ENCODE measurements at places on chromosomes 5 and 9.

- DNase-seq, result no peak
Observed at GRCh38 chr9:137369061-137369787, 53.7 kb downstream of the EXD3 start.

- no peak for DNase-seq
Observed at GRCh38 chr9:99216073-99216472, 5.7 kb downstream of the ALG2 start.

GRCh38 chr9:128992995-128993394 is 35.1 kb downstream of the SH3GLB2 start:
- no peak for DNase-seq

GRCh38 chr5:107302441-107302840 is 368.3 kb downstream of the EFNA5 start:
- DNase-seq, result no peak

DNA sequence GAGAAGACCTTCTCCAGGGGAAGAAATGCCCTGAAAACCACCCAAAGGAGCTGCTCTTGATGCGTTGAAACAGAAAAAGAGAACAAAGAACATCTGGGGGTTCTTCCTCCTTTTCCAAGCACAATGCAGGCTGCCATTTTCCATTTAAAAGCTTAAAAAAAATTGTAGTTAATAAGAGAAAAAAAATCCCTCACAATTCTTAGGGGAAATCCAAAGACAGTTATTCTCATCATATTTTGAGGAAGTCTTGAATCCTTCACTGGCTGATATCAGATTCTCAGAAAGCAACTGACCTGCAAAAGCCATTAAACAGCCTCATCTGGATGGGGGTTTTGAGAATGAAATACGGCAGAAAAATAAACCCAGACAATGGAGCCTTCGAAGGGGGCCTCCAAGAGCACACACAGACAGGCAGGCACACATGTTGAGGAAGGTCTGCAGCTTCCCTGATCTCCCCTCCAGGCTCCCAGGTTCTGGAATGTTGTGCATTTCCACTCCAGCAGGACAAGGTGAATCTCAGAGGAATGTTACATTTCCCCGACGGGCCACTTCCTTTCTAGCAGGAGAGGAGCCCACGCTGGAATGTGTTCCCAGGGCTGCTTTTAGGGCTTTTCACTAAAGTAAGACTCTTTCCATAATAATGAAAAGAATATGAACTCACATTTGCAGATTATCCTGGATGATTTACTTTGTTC is 159.4 kb upstream of the S1PR3 start:
- no peak for DNase-seq

GRCh38 chr5:163613150-163613442 is 107.7 kb downstream of the MAT2B start:
- DNase-seq, result no peak

- no peak for DNase-seq
Observed at GRCh38 chr5:74392711-74393351, 247.7 kb downstream of the ENC1 start.

DNA sequence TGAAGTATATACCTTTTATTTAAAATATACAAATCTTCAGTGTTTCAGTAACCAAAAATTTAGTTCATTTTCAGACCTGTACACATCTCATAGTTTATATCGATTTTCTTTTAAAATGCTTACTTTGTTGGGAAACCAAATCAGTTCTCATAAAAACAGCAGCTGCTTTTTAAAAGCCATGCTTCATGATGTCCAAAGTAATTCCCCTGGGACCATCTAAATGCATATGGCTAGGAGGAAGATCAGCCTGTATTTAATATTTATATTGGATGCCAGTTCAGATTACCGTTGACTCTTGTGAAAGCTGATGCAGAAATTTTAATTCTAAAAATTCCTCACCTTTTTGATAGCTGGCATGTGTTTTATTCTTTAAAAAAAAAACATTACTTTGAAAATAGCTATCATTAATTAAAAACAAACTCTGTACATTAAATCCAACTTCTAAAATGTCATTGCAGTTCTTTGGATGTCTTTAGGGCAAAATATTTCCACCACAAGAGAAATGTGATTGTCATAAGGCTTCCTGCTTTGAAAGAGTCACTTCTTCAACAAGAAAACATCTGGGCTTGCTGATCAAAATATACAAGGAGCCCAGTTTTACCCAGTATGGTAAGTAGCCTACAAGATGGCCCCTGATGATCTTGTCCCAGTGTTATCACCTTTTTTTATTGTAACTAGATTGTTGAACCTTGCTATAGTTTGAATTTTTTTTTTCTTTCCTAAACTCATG is 1242.9 kb upstream of the CDH6 start:
- DNase-seq, result no peak

- DNase-seq, result no peak
Observed at GRCh38 chr5:60679816-60680215, 20.1 kb downstream of the DEPDC1B start.

DNA sequence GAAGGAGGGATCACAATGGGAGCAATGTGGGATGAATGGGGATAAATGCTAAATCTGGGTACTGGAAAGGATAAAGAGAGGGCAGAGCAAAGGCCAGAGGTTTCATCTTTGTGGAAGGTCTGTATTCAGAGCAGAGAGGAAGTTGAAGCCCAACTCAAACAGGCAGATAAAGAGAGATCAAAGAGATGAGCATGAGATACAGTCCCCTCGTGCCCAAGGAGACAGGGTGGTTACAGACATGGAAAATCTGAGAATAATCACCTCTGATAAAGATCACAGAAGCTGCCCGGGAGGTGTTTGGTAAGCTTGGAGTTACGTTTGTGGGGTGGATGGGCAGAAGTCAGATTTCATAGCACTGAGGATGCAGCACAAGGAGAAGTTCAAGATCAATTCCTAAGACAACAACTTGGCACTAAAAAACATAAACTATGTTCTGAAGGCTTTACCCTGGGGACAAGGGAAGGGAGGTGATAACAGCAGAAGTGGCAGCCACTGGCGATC is 459 bp upstream of the ERAP2 start:
- DNase-seq, result no peak

DNA sequence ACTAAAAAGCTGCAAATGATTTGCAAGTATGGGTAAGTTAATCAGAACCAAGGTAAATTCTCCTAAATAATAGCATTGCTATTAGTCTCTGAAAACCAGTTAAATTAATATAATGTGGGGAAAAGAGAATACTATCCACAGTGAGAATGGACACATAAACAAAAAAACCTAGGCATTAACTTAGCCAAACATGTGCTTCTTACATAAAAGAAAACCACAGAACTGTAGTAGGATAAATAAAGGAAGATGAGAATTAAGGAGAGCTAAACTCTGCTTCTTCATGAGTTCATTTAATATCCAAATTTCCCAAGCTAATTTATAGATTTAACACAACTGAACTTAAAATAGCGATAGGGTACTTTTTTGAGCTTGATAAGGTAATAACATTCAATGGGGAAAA is 31.8 kb downstream of the ABCA1 start:
- DNase-seq, result no peak

- DNase-seq, result no peak
Observed at GRCh38 chr5:88805151-88805784, 77.7 kb downstream of the MEF2C start.

DNA sequence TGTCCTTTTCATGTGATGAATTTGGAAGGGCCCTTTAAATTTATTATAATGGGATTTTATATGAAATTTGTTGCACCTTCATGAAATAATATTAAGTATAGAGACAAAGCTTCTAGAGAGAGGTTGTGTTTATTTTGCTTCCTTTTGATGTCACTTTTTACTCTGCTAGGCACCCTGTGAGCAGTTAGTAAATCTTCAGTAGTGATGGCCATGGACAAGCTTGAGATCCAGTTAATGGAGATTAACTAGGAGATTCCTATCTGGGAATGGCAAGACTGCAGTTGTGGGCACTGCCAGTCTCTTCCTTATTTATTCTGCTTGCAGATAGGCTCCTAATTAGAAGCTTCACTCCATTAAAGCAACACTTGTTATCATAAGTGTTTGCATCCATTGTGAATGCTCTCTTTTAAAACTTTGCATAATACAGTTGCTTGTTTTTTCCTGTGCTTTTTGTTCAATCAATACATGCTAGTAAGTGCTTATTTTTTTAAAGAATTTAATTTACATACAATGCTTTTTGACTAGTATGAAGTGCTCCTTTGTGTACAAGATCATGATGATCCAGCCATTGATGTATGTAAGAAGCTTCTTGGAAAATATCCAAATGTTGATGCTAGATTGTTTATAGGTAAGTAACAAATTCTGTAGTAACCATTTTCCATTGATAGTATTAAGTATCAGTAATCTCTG is 25.9 kb downstream of the UGCG start:
- DNase-seq, result no peak

DNA sequence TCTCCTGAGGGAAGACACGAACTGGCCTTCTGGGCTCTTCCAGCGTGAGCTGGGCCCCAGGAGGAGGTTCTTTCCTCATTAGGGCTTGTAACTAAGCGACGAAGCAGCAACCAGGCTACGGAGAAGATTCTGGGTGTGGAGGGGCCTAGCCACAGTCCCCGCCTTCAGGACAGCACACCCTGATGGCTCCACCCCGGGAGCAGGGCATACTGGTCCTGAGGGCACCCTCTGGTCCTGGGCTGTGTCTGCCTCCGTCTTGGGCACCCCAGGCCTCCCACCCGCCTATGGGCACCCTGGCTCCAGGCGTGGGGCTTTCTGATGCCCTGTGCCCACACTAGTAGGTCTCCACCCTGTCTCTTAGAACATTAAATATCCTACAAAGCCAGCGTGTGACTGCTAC is 136.4 kb downstream of the OLFM1 start:
- no peak for DNase-seq

DNA sequence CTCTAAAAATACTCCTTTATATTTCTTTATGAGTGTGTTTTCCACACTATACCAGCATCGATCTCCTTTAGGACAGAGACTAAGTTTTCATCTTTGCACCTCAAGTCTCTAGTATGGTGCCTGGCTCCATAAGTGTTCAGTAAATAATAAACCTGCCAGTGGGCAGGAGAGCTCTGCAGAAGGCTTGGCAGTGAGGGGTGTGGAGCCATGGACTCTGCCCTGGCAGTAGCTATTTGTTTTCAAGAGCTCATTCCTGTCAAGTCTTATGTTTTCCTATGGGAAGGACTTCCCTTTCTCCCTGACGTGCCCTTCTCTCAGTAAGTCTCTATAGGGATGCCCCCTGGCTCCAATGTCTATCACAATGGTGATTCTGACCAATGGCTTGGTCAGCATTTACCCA is 252.2 kb downstream of the PIK3R1 start:
- no peak for DNase-seq

GRCh38 chr5:133384903-133385302 is 227.4 kb downstream of the FSTL4 start:
- DNase-seq, result no peak

DNA sequence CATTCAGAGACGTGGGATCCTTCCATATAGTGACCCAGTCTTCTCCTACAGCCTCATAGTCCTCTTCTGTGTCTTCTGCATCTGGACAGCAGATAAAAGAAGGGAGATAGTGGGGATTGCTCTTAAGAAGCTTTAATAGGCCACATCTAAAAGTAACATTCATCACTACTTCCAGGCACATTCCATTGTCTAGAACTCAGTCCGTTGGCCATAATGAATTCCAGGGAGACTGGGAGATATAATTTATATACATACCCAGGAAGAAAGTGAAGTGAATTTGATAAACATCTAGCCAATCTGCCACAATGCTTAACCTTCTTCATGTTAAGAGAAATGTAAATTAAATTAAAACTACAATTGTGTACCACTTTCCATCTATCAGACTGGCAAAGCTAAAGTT is 22.5 kb upstream of the GLIPR2 start:
- DNase-seq, result no peak

- DNase-seq, result peak; percentile 59
Observed at GRCh38 chr5:180209137-180209581, at the start of gene RASGEF1C. TSS of gene RASGEF1C (minus strand) at chr5:180209211. CDS start at chr5:180138052, 71,159 bp downstream.

GRCh38 chr9:91945277-91946085 is 4.5 kb downstream of the ROR2 start:
- DNase-seq, result no peak

GRCh38 chr5:31981361-31981945 is 192.7 kb downstream of the GOLPH3 start:
- DNase-seq, result no peak

DNA sequence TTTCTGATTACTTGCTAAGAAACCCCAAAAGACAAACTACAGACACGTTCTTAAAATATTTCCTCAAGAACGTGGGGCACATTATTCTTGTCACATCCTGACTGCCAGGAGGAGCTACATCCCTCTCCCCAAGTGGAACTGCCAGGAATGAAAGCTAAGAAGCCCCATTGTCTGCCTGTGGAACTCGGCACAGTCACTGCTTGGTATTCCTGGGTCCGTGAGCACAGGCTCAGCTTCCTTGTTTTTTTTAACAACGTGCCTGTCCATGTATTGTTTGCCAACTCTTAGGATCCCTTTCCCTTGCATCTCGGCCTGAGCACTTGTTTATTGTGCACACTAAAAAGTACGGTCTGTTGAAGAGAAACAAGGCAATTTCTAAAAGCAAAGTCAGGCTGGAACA is 47.0 kb upstream of the SELENOP start:
- no peak for DNase-seq

DNA sequence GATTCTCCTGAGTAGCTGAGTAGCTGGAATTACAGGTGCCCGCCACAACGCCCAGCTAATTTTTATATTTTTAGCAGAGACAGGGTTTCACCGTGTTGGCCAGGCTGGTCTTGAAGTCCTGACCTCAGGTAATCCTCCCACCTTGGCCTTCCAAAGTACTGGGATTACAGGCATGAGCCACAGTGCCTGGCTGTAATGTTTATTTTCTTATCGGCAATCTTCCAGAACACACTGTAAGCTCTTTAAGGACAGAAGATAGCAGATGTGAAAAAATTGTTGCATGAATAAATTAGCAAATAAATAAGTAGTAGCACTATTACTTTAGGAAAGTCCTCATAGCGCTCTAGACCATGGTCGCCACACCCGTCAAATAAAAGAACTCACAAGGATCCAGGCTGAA is 100.5 kb downstream of the ENC1 start:
- DNase-seq, result no peak

- DNase-seq, result no peak
Observed at GRCh38 chr5:45038366-45038987, 229.7 kb downstream of the MRPS30 start.

DNA sequence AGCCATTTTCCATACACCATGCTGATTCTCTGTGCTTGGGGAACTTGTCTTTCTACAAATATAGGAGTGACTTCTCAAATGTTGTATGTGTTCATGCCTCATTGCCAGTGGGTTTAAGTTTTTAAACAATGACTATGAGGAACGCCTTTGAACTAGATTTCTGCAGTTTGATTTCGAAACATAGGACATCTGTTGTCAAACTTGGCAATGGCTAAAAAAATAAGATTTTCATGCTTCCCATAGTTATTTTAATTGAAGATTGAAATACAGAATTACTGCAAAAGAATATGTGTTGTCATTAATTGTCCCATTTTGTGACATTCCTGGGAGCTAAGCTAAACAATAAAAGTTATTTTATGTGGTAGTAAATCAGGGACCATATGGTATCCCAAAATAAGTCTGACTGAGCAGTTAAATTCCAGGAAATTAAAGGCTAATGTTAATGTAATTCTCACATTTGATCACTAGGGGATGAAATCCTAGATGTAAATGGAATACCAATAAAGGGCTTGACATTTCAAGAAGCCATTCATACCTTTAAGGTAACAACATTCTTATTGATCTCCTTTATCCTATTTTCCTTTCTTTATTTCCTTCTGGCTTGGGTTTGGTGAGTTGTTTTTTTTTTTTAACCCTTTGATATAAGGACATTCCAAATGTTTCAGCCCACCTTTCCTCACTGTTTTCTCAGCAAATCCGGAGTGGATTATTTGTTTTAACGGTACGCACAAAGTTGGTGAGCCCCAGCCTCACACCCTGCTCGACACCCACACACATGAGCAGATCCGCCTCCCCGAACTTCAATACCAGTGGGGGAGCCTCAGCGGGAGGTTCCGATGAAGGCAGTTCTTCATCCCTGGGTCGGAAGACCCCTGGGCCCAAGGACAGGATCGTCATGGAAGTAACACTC is 116.7 kb downstream of the GOLPH3 start:
- no peak for DNase-seq

- DNase-seq, result no peak
Observed at GRCh38 chr5:27473307-27474046, 435.1 kb upstream of the CDH9 start.

Measured in left renal cortex interstitium (tissue), 4 donors.